ENCODE measurements at places on chromosomes 2 and 18.

- DNase-seq, result no peak
Measured at GRCh38 chr2:54411801-54412354, 44.2 kb upstream of the SPTBN1 start.

- DNase-seq, result no peak
Measured at GRCh38 chr2:184921676-184922075, 323.3 kb downstream of the ZNF804A start.

DNA sequence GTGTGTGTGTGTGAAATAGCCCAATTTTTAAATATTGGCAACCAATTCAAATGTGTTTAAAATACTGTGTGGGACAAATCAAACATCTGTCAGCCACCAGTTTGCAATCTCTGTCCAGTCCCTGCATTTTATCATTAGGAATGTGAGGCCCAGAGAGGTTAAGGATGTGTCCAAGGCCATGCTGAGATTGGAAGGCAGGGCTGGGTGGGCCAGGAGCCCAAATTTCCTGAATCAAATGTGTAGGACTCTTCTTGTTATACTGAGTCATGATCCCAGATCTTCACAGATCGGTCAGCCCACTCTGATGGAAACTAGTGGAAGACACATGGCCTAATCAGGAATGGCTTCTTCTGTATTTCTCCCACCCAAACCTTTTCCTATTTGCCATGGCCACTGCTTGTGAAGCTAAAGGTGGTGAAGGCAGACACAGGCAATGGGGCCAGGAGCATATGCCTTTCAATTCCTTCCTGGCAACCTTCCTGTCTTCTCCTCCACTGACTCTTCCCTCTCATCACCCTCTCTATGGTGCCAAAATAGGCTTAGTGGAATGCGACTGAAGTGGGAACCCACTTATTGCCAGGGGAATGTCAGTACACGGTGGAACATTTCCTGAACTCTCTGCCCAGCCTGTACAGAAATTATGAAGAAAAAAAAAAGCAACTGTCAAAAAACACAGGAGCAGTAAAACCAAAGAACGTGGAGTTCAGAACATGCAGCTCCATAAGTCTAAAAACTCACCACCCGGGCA is 35.5 kb downstream of the ZEB2 start:
- no peak for DNase-seq

GRCh38 chr2:68911246-68911645 is 40.0 kb upstream of the BMP10 start:
- no peak for DNase-seq

GRCh38 chr2:62460175-62460574 is 45.8 kb downstream of the TMEM17 start:
- no peak for DNase-seq

- DNase-seq, result no peak
Measured at GRCh38 chr2:191218292-191218898, 26.8 kb upstream of the MYO1B start.

GRCh38 chr2:131039535-131039907 is 53.7 kb downstream of the FAM168B start:
- DNase-seq, result no peak

DNA sequence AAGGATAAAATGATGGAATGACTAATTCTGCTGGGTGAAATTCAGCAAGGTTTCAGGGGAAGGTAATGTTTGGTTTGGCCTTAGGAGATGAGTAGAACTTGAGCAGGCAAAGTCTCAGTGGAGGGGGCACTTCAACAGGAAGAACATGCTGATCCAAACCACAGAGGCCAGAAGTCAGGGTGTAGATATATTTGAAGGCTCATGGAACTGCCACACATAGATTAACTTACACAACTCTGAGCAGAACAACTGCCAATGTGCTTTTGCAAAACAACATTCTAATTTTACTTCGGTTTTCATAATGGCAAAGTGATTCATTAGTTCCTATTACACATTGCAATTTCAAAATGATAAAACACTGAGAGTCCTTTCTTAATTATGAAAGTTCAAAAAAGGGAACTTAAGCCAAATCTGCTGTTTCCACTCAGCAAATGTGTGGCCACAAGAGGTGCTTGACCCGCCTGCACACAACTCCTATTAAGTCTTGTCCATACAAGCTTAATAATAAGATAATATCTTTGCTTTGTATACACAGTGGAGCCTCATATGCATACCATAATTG is 284.8 kb downstream of the MREG start:
- no peak for DNase-seq

- no peak for DNase-seq
Measured at GRCh38 chr2:65146078-65146477, 16.2 kb upstream of the RAB1A start.

DNA sequence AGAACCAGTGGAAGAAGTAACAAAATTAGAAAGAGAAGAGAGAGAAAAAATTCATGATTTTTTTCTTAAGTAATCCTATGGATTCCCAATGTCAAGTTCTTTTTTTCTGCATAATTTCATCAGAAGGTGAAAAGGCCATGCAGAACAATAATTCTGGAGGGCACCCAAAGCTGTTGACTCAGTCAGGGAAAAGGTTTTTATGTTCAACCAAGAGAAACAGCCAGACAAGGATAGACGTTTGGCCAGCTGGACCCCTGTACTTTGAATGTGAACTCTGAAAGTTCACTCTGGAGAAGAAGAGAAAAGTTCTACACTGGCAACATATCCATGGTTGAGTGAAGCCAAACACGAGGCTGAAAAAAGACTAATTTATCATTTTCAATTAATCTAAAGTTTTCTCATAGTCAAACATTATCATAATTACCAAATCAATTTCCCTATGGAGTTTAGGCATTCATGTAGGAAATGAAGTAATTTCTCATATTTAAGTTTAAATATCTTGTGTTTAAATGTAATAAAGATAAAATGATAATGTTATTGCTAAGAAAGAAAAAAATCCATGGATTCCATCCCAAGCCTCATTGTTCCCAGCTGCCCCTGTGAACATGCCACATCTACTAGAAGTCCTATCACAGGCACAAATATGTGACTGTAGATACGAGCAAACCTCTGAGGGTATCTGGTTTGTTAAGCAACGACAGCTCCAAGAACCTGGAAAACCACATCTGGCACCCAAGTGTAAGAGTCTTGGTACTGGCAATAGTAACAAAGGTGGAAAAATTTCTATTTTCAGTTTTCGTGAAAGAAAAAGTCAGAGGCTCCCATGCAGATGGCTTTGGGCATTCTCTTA is 742.7 kb upstream of the ACVR2A start:
- DNase-seq, result no peak

GRCh38 chr2:56314796-56315195 is 131.0 kb downstream of the CCDC85A start:
- DNase-seq, result no peak

DNA sequence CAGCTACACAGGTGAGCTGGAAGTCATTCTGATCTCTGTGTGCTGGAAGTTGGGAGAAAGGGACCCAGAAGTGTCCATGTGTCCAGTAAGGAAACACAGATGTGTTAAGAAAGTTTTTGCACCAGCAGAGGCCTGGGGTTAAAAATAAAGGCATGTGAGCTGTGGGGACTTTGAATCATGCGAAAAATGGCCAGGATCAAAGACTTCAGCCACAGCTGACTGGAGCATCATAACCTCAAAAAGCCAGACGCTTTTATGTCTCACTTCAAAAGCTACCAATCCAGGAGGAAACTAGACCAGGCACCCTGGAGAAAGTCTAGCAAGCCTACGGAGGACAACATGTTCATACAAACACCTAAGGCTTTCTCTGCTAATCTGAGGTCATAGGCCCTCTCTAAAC is 503.6 kb upstream of the REG3G start:
- no peak for DNase-seq

DNA sequence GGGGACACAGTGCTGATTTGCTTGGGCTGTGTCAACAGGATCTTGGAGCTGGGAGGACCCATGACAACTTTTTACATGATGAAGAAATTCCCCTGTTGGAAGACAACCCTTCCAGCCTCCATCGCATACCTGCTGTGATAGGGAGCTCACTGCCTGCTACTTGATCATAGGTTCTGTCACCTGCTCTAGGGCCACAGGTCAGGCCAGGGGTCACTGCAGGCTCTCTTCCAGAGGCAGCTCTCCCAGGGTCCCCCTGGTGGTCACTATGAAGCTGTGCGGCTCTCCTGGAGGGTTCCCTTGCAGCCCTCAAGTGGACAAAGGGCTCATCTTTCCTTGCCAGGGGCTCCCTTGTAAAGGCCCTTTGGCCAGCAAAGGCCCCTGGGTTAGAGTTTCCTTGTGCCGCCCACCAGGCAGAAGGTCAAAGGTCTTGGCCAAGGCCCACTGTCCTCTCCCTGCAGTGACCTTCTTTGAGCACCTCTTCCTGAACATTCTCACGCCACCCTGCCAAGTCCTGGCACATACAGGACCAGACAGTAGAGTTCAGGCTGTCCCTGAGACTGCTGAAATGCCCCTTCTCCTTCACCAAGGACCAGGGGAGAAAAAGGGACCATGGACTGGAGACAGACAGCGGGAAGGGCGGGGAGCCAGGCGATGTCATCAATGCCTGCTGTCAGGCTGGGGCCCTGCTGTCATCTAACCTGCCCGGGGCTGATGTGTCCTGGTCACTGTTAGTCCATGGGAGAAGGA is 345.1 kb downstream of the DYSF start:
- no peak for DNase-seq

- no peak for DNase-seq
Measured at GRCh38 chr2:222025881-222026271, 272.9 kb downstream of the PAX3 start.

- no peak for DNase-seq
Measured at GRCh38 chr2:149630445-149630844, 42.9 kb upstream of the MMADHC start.

DNA sequence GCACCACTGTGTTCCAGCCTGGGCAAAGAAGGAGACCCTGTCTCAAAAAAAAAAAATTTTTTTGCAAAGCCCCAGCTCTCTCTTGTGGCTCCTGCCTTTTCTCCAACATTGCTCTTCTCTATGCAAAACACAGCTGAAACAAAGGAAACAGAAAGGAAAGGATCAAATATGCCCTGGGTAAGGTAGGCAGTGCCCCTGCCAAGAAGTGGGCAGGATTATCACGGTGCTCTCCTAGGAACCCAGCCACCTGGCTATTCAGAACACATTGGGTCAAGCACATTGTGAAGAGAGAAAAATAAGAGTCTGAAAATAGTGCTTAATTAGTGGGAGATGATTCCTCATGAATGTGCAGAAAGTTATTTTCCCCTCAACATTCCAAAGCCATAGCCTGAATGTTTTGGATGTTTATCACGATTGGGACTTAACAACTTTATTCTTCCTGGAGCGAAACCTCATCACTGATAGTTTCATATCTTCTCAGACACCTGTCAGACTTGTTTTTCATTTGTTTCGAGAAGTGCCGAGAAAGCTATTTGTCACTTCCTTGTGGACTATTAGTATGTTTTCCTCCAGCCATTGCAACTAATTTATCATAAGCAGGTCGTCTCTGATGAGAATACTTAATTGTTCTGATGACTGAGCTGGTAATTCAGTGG is 42.7 kb upstream of the RPL31 start:
- no peak for DNase-seq

DNA sequence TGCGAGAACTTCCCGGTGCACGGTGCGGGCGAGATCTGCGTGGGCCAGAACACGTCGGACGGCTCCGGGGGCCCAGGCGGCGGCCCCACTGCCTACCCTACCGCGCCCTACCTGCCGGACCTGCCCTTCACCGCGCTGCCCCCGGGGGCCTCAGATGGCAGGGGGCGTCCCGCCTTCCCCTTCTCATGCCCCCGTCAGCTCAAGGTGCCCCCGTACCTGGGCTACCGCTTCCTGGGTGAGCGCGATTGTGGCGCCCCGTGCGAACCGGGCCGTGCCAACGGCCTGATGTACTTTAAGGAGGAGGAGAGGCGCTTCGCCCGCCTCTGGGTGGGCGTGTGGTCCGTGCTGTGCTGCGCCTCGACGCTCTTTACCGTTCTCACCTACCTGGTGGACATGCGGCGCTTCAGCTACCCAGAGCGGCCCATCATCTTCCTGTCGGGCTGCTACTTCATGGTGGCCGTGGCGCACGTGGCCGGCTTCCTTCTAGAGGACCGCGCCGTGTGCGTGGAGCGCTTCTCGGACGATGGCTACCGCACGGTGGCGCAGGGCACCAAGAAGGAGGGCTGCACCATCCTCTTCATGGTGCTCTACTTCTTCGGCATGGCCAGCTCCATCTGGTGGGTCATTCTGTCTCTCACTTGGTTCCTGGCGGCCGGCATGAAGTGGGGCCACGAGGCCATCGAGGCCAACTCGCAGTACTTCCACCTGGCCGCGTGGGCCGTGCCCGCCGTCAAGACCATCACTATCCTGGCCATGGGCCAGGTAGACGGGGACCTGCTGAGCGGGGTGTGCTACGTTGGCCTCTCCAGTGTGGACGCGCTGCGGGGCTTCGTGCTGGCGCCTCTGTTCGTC is 1.7 kb downstream of the FZD7 start:
- DNase-seq, result no peak

DNA sequence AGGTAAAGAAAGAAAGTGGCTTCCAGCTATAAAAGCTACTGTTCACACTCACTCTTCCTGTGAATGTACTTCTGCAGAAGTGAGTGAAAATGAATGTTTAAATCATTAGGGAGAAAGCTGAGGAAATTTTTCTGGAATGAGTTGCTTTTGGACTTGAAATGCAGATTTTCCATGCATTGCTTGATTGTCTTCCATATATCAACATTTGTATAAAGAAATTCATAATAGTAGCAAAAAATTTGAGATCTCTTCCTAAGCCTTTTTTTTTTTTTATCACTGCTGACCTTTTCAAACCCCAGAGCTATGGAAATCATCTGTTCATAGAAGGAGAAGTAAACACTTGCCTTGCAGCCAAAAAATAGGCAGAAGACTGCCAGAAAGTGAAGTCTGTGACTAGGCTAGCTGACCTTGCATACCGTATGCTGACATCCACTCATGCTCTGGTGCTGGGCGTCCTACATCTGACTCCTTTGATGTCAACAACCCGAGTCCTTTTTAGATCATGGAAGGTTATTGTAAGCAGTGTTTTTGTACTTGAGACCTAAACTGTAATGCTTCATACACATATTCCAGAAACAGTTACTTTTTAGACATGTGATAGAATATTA is 154.5 kb upstream of the RASGRP3 start:
- DNase-seq, result no peak

DNA sequence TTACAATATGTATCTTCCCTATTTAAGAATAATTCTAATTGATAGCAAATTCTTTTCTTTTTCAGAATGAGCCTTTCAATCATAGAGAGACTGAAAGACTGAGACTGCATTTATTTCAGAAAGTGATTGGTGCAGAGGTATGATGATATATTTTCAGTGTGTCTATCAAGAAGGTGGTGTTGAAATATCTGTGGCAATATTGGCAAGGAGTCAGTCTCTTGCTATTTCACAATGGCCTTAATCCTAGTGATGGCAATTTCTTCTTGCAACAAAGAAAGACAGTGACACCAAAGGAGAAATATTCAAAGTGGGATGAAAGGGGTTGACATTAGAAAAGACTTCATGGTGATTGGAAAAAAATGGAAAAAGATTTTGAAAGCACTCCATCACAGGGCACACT is 21.7 kb upstream of the ZBTB14 start:
- no peak for DNase-seq

Data from T-cell (primary cell).